Left lung (tissue), 14 donors: ENCODE measurements at places on chromosomes 1 and 21.

DNA sequence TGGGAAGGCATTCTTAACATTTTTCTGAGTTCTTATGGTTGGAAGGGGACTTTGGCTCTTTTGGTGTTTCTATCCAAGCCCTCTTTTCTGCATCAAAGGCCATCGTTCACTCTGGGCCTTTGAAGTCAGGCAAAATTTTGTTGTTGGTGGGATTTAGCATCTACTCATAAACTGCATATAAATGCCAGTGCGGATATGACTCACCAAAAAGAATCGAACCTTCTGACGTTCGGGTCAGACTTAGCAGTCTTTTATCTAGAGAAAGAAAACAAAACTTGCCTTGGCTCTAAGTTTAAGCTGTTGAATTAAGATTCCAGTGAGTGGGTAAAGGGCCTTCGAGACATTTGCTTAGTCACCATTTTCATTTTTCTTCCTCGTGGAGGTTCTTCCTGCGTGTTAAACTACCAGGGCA lies 51.4 kb downstream of the EVA1C start:
- no peak for DNase-seq

DNA sequence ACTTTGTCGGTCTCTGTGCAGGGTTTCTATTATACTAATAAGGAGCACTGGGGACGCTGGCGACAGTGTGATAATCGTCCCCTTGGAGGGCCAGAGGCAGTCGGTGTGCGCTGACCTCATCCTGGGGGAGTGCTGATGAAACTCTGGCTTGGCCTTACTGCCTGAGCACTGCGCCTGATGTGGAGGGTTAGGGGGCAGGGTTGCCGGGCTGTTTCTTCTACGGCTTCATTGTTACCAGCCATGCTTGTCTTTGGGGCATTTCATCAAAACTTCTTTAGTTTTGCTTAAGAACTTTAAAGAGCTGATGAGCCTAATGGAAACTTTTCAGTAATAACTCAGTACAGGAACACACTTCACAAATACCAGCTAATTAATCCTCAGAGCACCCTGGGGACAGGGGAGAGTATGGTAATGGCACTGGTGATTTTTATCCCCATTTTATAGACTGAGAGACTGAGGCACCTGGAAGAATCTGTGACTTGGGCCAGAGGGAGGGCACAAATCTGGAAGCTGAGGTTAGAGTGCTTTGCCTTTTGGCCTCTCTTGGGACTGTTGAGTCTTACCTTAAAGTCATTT lies 81.8 kb downstream of the PEX14 start:
- no peak for DNase-seq

- DNase-seq: no peak
Measured at GRCh38 chr1:53288790-53289429, 39.0 kb downstream of the LRP8 start.

GRCh38 chr1:48022306-48022705 lies 25.1 kb upstream of the TRABD2B start:
- no peak for DNase-seq

- no peak for DNase-seq
Measured at GRCh38 chr21:46052703-46053651, 44.9 kb upstream of the COL6A2 start.

- no peak for DNase-seq
Measured at GRCh38 chr1:33049371-33049770, 12.7 kb upstream of the AK2 start.

GRCh38 chr1:143643148-143643885 lies 328.5 kb downstream of the FAM72C start:
- no peak for DNase-seq

- DNase-seq: no peak
Measured at GRCh38 chr1:178942285-178943198, 71.7 kb upstream of the ANGPTL1 start.

DNA sequence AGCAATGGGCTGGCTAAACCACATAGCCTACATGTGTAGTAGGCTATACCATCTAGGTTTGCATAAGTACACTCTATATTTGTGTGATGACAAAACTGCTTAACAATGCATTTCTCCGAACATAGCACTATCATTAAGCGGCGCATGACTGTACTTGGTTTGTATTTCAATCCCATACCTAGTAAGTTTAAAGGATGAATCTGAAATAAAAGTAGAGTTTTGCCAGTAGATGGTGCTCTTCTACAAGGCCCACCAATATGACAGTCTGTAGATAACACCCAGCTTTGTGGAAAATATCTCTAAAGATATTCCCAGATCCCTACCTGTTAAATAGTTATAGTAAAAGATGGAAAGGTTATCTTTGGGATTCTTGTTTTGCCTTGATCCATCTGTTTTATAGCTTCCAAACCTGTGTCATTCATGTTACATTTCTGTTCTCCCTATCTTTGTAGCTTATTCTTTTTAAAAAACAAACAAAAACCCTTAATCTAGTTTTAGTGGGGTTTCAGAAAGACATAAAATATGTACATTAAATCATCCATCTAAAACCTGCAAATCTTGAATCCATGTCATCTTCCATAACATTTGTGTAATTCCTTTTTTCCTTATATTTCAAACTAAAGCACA lies 33.9 kb upstream of the ASPM start:
- DNase-seq: no peak

GRCh38 chr1:213983493-213984386 lies 4.0 kb upstream of the PROX1 start:
- DNase-seq: no peak

GRCh38 chr1:77273891-77274290 lies 7.9 kb upstream of the AK5 start:
- DNase-seq: no peak

- DNase-seq: no peak
Measured at GRCh38 chr1:11918799-11919519, 7.3 kb downstream of the KIAA2013 start.

DNA sequence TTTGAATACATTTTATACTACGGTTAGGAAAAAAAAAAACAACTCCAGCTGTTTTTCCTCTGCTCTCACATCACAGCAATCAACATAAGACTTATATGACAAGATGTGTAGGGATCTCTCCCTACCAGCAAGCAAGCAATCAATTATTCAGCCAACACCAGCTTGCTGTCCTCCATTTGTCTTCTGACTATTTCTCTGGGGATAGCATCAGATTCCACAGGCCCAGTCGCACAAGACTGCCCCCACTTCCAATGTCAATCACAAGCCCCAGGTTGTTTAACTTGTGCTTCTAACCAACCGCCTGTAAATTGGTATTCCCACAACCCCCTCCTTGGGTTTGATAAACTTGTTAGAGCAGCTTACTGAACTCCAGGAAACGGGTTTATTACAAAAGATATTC lies 873.1 kb upstream of the TMPRSS15 start:
- no peak for DNase-seq

DNA sequence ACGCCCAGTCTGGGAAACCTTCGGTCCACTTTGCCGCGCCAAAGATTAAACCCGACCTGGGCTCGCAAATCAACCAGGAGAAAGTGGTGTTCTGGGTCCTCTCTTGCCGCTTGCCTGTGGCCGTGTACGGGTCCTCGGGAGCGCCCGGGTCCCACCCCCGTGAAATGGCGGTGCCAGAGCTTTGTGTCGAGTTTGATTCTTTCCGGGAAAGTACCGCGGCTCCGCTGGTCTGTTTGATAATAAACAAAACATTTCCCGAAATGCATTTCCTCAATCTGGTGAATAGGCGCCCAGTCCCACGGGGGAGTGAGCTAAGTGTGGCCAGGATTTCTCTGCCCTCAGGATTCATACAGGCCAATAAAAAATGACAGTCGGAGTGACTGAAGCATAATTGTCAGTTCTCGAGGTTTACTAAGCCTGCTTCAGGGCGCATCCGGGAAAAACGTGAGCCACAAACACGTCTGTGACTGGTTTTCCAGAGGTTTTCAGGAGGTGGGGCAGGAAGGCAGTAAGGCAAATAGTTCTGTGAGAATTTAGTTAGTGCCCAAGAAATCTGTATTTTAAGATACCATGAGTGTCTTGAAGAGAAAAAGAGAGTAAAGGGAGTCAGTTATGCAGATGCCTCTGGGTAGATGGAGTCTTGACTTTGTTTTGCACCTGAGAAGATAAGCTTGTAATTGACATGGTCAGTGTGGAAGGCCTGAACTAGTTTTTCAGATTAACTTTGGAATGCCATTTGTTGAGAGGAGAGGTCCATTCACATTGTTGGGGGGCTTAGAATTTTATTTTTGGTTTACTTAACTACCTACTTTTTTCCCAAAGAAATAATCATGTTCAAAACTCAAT lies 675 bp downstream of the IFNAR1 start:
- DNase-seq: peak; percentile 70

DNA sequence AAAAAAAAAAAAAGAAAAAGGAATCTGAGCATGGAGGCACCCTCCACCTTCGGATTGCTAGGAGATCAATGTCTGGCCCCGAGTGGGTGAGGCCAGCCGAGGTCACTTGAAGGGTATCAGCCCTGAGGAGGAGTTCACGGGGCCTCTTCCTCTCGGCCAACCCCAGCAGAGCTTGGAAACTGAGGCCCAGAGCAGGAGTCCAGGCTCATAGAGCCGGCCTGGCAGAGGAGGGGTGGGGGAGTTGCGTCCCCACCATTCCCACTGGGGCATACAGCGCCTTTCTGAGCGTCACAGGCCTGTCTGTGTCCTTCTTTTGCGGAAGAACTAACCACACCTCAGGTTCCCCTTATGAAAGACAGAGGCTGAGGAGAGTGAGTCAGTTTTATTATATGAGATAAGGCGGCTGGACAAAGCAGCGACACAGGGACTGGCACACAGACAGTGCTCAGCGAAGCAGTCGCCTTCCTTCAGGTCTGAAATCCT lies 17.1 kb upstream of the EPHA2 start:
- DNase-seq: no peak

GRCh38 chr1:157113631-157114030 lies 14.0 kb upstream of the ETV3L start:
- no peak for DNase-seq

DNA sequence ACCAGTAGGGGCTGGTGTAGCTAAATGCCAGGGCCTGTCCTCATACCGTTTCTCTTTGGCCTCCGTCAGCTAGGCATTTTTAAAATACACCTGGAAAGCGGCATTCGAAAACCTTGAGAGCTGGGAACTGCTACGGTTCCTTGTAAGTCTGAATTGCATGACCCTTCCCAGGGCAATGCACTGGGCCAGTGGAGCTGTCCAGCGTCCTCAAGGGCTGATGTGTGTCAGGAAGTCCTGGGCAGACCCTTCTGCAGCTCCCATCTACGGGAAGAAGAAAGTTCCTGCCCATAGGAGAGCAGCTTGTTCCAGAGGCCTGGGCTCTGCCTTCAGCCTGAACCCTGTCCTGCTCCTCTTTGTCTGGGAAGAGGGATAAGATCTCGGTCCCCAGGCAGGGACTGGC lies 34.1 kb downstream of the UBASH3A start:
- no peak for DNase-seq

DNA sequence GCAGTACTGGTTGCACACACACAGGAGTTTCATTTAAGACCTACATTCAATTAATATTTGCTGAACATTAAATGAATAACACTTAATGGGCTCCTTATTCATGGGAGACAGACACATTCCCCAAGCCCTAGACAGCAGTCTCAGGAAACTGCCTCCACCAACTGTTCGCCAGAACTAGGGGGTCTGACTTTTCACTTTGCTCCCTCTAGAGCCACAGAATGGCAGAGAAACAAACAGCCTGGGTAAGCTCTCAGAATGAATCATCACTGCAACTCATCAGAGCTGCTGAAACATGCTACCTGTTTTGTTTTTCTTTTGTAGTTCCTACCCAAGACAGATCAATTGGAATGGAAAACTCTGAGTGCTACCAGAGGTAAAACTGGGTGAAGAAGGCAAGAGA lies 31.7 kb downstream of the ELK4 start:
- no peak for DNase-seq

DNA sequence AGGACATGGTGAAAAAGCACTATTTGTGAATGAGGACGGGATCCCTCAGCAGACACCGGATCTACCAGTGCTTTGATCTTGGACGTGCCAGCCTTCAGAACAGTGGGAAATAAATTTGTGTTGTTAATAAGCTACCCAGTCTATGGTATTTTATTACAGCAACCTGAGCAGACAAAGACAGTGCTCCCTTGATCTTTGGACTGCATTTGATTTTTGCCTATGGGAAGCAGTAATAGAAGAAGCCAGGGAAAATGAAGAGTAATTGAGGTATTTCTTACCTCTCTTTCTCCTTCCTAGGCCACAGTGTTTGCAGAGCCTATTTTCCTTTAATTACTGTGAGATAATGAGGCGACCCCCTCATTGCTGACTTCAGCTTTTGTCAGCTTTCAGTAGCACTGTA lies 87.9 kb downstream of the PDE4B start:
- DNase-seq: no peak

DNA sequence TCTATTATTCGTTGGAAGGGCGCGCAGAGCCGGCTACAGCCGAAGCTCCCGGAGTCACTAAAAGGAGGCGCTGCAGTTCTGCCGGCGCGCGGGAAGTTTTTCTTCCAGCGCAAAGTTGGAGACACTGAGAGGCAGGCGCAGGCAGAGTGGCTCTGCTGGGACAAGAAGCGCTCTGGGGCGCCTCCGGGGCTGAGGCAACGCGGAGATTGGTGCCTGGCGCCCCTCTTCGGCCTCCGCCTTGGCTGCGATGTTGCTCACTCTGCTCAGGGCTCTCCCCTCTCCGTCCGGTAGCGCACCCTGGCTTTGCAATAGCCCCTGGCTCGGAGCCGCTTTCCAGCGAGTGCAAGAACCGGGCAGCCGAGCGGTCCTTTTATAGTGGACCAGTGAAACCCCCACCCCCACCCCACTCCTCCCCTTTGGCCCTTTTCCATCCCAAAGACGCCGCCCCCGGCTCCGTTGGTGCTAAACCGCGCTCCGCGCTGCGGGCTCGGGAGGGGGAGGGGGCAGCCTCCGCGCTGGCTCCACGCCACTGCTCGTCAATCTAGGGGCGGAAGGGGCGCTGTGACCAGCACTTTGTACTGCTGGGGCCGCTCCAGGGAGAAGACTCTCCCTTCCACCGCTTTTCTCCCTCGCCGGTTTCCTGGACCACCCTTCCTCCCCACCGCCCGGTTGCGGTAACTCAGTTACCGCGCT lies at the start of gene ADAMTS1:
TSS of gene ADAMTS1 (minus strand) at position 344 of the 693 bp plus-strand sequence. CDS start 455 bp downstream, outside the sequence.
- DNase-seq: peak; percentile 97

DNA sequence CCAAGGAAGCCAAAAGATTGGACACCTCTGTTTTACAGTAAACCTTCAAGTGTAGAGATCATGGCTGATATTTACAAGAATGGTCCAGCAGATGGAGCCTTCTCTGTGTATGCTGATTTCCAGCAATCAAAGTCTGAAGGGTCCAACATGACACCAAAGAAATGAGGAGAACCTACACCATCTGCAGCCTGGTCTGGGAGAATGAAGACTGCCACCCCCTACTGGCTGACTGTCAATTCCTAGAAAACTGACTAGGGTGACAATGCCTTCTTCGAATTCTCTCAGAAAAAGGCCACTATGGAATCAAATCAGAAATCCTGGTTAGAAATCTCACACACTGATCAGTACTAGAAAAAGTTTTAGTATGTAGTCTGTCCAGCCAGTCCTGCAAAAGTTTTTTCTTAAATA lies 83.3 kb downstream of the CDC42BPA start:
- no peak for DNase-seq

DNA sequence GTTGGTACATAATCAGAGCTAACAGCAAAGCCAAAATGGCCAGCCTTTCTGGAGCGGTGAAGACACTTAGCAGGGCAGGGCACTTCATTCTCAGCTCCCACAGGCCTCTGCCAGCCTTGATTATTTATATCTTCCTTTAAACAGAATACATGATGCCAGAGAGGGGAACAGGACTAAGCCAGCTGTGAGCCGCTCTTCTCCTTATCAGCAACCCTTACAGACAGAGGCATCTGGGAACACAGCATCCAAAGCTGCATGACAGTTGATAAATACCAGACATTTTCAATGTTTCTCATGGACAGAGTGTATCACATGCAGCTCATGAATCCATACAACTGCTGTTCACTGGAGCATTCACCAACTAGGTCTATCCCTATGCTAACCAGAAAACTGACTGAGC lies 29.1 kb downstream of the DNAJC11 start:
- no peak for DNase-seq
